WTC11 (cell line): ENCODE measurements at places on chromosomes 11 and 22. TPM values are rescaled to one million over a fixed set of nuclear protein-coding genes. Genes with fewer than 3 reads are reported as not detected.

The FZD4 gene
- 7.7 to 9.8 TPM (median 9.2 TPM) in 3 replicates for total RNA-seq

The P2RX6 gene
- 0.13 to 0.69 TPM (median 0.30 TPM) in 3 replicates for total RNA-seq

The GAL gene
- total RNA-seq, result 102 to 110 TPM (median 108 TPM) in 3 replicates

DNA sequence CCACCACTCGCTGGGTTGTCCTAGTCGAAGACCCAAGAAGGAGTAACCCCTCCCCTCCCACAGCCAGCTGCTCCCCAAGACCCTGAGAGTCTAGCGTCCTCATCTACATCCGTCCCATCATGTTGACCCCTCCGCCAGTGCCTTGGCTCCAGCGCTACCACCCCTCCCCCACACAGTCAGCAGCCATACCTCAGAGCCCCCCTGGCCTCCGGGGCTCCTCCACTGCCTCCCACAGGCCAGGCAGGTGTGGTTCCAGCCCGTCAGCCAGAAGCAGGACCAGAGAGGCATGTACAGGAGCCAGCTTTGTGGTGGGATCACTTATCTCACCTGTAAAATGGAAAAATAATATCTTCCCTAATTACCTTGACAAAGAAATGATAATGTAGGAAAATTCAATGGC lies 51.5 kb upstream of the PHF21B start:
- DNase-seq, result no peak

GRCh38 chr11:64249563-64250414 lies 1.5 kb upstream of the PLCB3 start:
- no peak for DNase-seq

DNA sequence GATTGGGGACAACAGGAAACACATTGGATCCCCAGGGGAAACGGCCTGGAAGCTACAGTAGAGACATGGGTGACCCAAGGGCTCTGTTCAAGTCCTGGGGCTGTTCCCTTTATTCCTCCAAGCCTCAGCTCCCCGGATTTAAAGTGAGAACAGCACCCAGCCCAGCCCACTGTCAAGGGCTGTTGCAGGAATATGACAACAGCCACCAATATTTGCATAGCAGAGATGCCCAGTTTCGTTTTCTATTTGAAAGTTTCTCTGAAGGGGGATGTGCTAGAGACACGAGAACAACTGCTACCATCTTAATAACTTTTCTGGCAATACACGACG lies 81.1 kb upstream of the WNT7B start:
- DNase-seq, result no peak

- no peak for DNase-seq
These were observed 4167.4 kb upstream of the OR11H1 start for GRCh38 chr22:11360632-11361031.

- DNase-seq, result no peak
These were observed 71.8 kb upstream of the PARVG start for GRCh38 chr22:44108806-44109385.

GRCh38 chr11:77602381-77603088 lies 12.8 kb downstream of the AQP11 start:
- DNase-seq, result no peak

GRCh38 chr11:22193348-22194051 lies 615 bp downstream of the ANO5 start:
- peak; percentile 58 for DNase-seq

GRCh38 chr11:31834237-31834636 lies 23.1 kb upstream of the PAX6 start:
- DNase-seq, result peak; percentile 17

DNA sequence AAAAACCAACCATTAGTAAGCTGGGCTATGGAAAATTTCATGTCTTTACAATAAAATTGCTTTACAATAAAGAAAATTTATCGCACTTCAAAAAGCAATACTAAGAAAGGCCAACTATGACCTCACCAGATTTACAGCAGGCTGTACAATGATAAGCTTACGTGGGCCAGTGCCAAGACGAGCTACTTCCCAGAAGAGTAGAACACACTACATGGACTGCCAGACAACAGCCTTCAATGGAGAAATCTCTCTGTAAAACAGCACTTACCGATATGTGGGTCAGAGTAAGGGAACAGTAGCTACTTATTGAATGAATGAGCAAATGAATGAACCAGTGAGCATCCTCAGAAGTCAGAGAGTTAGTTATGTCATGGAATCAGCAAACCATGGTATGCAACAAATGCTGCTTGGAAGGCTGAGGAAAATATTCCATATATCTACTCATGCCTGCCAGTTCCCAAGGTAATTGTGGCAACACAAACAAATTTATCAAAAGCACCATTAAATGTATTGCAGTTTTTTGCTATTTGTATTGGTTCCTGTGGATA lies 74.4 kb downstream of the SLC36A4 start:
- no peak for DNase-seq

DNA sequence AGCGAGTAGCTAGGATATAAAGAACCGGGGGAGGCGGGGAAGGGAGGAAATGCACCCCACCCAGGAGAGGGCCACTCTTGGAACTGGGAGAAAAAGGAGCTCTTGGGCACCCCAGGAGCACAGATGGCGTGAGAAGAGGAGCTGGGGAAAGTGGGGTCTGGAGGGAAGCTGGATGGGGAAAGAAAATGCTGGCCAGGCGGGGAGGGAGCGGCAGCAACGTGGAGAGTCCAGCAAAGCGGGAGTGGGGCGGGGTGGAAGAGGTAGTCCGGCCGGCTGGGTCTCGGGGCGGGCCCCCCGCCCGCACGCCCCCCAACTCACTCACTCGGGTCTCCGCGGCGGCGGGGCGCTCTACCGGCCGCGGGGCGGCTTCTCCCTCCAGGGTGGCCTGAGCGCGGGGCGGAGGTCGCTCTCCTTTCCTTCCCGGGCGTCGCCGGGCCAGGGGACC lies 522 bp downstream of the TOB2 start:
- peak; percentile 36 for DNase-seq
